Hematopoietic multipotent progenitor cell treated with erythropoietin and hydrocortisone succinate and interleukin-3 and kit ligand, for 8 days (in vitro differentiated cells): ENCODE measurements at places on chromosomes 2 and 18.

DNA sequence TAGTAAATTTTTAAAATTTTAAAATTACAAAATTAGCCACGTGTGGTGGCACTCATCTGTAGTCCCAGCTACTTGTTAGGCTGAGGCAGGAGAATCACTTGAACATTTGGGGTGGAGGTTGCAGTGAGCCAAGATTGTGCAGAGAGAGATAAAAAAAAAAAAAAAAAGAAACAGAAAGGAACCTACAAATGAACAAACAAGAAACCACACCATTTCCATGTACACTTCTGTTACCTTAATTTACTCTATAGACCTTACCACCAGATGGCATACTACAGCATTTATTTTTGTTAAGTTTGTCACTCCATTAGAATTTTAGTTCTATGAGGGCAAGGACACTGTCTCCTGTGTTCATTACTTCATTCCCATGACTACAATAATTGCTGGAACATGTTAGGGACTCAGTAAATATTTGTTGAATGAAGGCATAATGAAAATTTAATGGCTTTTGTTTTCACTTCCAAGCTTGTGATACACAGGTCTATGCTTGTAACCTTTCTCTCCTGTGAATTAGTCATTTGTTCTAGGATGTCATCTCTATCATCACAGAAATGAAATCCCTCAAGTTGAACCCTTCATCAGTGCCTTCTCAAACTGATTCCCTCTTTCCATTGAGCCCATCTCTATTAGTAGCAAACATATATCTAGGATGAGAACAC is 76.0 kb downstream of the ARHGAP15 start:
- DNase-seq, result peak; percentile 75

DNA sequence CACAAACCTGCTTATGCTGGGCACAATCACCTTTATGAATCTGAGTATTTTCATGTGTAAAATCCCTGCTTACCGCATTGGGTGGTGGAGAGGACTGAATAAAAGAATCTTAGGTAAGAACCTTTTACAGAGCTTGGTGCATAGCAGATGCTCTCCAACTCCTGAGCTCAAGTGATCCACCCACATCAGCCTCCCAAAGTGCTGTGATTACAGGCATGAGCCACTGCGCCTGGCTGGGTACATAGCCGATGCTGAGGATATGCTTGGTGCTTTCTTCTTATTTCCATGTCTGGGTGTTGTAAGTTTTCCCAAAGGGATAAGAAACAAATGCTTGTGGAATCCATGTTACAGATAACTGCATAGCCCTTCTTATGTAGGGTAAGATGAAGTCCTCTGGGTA is 244.3 kb upstream of the PXDN start:
- no peak for DNase-seq

DNA sequence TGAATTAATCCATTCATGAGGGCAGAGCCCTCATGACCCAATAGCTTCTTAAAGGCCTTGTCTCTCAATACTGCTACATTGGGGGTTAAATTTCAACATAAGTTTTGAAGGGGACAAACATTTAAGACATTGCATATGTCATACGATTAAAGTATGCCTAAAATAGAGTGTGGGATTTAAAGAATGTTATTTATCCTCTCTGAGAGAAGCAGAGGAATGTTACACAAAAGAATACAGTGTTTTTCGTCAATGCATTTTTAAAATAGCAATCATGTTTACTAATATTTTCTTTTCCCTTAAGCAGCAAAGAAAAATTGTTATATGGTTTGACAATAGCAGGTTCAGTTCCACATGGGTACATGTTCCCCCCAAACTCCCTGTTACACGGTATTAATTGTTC is 363.1 kb downstream of the NUP35 start:
- no peak for DNase-seq

DNA sequence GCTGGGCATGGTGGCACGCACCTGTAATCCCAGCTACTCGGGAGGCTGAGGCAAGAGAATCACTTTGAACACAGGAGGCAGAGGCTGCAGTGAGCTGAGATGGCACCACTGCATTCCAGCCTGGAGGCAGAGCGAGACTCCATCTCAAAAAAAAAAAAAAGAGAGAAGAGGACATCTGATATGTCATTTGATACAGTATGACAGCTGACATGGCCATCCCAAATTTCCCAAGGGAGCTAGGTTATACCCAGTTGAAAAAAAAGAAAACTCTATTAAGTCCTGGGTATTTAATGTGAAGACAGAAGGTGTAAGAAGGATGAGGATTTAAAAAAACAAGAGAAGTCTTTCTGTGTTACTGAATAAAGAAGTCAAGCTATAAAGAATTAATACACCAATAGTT is 23.3 kb downstream of the CLASP1 start:
- DNase-seq, result no peak

DNA sequence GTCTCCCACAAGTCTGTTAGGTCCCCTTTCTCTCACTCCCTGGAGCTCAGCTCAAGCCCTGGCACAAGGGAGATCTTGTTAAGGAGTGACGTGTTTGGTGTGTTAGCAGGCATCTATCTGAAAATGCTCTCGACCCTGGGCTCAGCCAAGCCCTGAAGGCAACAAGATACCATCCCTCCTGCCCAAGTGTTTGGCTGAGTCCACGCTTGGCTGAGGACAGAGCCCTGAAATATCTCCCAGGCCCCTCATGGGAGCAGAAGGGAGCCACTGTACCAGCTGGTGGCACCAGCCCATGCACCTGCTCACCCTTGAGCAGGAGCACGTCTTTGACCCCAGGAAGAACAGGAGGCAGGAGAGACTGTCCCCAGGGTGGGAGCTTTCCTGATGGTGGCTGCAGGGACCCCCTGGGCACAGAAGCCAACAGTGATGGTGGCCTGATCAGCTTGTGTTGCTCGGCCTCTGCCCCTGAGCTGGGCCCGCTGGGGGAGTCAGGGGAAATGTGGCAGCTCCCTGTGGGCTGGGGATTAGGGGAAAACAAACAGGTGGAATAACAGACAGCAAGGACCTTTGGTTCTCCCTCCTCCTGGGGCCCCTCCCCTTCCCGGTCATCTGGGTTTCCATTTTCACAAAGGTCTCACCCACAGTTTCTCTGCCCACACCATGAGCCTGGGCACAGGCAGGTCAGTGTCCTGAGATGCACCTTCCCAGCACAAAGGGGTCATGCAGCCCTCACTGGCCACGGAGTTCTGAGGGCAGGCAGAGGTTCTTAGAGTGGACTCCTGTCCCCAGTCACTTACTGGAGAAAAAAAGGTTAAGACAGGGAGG is 91.6 kb downstream of the RHOB start:
- no peak for DNase-seq

- no peak for DNase-seq
Measured at GRCh38 chr2:17583646-17584045, 43.1 kb downstream of the VSNL1 start.
